Muscle of back (tissue), 13 donors: ENCODE measurements at places on chromosomes 4 and X.

DNA sequence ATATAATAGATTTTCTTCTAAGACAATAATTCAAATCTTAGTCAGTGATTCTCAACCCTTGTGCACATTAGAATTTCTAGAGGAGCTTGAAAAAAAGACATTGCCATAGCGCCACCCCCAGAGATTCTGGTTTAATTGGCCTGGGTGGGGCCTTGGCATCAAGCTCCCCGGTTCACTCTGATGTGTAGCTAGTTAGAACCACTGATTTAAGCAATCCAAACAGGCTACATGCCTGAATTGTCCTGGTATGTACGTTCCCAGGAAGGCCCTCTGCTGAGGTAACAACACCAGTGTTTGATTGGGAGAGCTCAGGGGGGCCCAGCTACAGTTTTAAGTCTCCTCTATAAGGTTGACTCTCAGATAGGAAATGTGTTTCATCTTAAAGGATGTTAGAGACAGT lies 1.3 kb upstream of the ATP10D start:
- DNase-seq, result no peak

DNA sequence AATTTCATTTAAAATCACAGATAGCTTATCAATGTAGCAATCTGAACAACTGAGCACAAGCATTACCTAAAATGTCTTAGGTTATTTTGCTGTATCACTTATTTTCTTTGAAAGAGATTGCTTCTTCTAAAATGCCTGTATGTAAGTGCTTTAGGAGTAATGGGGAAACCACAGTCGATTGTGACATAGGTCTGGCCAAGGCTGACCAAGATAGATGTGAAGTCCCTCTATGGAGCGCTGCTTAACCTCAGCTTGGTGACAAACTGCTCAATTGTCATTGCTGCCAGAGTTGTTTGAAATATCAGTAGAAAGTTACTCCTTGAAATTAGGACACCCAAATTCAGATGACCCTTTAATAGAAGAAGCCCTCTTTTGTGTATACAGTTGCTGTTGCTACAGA lies 401.9 kb upstream of the NDST4 start:
- DNase-seq, result no peak

DNA sequence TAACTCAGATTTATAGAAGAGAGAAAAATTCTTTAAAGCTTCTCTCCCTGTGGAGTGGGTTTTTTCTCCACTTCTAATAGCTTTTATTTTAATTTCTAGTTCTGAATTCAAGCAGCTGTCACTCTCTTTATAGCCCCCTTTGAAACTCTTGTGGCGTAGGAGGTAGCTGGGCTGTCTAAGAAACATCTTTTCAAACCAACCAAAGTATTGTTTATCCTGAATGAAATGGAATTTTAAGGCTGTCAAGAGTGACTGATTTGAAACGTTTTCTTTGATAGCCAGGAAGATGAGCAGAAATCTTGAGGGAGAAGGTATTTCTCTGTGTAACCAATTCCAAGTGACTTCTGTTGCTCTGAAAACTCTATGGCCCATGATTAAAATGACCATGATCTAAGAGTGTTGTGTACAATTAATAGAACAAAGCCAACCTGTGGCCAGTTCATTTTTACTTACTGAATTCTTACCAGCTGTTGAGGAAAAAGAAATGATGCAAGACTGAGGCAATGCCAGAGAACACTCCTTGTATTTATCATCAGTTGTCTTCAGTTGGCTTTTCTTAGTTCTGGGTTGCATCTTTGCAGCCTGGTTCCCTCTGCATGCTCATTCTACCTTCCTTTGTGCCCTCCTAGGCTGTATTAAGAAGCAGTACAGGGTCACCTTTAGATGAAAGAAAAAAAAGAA lies 298.4 kb downstream of the ARHGAP10 start:
- DNase-seq, result no peak

- DNase-seq, result peak; percentile 32
Observed at GRCh38 chrX:130539721-130540321, 138.0 kb downstream of the RBMX2 start.

GRCh38 chr4:92825256-92825655 lies 521.5 kb downstream of the GRID2 start:
- no peak for DNase-seq

DNA sequence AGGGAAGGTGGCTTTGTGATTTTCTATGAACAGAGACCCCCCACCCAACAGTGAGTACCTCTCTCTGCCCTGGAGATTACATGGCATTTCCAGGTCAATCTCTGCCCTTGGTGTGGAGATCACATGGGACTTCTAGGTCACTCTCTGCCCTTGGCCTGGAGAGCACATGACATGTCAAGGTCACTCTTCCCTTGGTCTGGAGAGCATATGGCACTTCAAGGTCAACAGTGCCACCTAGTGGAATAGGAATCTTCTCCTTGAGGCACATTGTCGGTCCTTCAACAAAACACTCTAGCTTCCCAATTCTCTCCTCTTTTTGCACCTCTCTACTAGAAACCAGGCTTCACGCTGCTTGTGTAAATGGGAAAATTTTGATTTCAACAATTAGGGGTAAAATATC lies 66.2 kb upstream of the TACR3 start:
- no peak for DNase-seq

DNA sequence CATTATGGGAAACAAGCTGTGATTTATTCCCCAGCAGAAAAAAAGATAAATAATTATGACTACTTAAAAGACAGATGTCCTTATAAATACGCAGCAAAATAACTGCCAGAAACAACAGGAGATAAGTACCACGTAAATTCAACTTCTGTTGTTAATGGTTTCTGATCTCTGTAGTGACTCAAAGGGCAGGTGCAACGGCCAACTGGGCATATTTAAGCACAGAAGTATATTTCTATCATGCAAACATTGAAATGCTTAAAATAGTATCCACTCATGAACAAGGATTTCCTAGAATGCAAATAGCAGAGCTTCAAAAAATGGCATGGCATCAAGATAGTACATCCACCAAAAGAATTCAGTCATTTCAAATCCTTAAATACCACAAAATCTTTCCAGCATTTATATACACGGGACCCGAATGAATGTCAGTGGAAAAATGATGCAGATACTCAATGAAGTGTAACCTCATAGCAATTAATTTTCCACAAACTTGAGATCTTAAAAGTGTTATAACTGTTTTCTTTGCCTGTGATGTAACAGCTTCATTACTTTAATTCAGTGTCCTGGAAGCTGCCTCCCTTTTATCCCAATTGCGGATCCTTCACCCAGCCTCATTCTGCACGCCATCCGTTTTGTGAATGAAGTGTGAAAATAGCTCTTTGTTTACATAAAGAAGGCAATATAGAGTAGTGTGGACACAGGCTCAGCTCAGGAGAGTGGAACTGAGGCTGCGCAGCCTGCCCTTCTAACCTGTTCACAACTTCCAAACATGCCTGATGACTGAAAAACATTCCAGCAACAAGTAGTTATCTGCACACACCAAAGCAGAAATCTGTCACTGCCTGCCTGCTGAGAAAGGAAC lies 10.2 kb downstream of the PDGFC start:
- DNase-seq, result no peak

DNA sequence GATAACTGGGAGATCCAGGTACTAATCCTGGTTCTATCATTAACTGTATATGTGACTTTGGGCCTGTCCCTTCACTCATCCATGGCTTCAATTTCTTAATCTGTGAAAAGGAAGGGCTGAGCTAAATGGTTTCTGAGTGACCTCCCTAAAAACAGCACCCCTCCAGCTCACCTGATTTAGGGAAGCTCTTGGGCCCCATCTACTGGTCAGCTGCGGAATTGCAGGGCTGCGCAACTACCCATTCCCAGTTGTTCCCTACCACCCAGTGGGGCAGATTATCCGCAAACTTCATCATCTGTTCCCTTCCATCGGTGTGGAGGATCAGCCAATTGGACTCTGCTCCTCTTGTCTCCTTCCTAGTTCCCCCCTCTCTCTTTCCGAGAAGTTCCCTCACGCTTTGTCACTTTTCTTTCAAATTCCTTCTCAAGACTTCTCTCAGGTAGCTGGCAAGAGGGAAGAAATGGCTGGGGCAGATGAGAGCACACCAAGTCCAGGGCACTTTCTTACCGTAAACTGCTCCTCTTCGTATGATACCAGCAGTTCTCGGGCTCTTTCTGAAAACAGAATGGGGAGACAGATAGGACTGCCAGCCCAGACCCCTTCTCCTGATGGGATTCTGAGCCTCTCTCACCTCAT lies 5.8 kb downstream of the LAS1L start:
- DNase-seq, result peak; percentile 29

DNA sequence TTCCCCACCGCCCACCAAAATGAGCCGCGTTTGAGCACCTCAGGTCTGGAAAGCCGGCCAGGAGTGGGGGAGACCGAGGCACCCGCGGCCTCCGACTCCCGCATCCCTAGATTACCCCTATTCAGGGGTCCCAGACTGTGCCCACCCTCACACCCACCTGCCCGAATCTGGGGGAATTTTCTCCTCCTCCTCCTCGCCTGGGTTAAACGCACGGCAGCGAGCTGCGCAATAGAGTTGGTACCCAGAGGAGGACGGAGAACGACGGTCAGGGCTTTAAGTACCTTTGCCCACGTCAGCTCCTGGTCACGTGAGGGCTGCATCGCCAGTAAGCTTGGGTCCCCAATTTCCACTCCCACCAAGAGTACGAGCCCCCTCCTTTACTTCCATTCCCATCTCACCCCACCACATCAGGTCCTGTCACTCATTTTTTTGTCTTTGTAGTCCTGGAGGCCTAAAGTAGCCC lies at the start of gene ARMCX2:
Gene ARMCX2 (minus strand): TSS at position 250 of the 463 bp plus-strand sequence. CDS start 2,262 bp downstream, outside the sequence.
- DNase-seq, result peak; percentile 87
